ENCODE measurements at places on chromosomes 1 and 21.
A peak's percentile ranks its signal among the peaks of the same experiment; 100 is the strongest.

DNA sequence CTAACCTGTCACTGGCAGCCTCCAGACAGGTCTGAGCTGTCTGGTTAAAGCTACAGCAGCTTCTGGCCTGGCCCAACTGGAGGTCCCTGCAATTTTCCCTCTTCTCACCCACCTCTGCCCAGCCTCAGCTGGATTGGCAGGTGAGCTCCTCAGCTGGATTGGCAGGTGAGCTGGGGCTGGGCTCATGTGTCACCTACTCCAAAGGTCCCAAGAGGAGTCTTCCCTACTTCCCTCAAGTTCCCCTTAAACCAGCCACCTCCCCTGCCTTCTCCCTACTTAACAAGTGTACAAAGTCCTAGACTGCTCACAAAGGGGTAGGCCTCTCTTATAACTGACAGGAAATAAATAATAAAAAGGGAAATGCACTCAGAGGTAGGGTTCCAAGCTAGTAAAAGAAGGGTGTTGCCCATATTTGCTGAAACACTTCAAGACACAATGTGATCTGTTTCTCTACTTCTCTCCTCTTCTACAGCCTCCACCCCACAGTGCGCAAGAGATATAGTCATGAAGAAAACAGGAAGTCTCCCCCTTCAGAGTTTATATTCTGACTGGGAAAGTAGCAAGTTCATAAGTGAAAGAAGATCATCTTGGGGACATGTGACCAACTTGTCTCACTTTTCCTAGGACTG lies at the start of gene GPA33:
Gene GPA33, minus strand, starts transcription at position 64 of the 629 bp plus-strand sequence. CDS start 90 bp downstream, outside the sequence.
- DNase-seq = no peak

DNA sequence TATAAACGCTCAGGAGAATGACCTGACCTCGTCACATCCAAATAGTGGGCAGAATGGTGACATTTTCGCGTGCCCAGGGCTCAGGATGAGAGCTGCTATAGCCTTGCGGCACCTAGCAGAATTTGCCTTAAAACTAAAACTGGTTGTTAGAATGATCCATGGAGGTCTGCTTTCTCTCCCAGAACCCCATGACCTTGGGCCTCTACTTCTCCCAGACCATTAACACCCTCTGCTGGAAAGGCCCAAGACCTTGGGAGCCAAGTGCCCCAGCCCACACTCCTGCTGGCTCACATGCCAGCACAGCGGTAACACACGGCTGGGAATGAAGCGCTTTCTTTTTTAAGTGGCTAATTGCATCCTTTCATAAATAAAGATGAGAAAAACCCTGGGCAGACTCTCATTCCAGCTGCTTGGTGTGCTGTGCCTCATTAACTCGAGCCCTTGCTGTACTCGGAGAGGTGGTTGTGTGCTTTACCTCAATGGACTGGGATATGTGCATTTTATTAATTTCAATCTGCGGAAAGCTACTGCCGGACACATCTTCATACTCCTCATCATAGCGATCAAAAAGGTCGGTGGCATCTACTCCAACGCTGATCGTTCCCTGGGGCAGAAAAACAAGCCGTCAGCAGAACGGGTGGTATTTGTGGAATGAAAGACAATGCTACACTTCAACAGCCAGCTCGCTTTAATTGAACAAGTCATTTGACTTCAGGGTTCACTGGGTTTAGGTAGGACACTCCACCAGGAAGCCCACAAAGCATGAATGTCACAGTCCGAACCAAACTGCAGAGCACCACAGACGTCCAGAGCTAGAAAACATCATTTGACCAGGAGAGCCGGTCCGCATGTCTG lies 29.0 kb downstream of the THAP3 start:
- no peak for DNase-seq

GRCh38 chr1:201475130-201475529 lies 6.1 kb upstream of the PHLDA3 start:
- no peak for DNase-seq

- DNase-seq = no peak
Observed at GRCh38 chr1:84363019-84363418, 35.3 kb upstream of the DNASE2B start.

DNA sequence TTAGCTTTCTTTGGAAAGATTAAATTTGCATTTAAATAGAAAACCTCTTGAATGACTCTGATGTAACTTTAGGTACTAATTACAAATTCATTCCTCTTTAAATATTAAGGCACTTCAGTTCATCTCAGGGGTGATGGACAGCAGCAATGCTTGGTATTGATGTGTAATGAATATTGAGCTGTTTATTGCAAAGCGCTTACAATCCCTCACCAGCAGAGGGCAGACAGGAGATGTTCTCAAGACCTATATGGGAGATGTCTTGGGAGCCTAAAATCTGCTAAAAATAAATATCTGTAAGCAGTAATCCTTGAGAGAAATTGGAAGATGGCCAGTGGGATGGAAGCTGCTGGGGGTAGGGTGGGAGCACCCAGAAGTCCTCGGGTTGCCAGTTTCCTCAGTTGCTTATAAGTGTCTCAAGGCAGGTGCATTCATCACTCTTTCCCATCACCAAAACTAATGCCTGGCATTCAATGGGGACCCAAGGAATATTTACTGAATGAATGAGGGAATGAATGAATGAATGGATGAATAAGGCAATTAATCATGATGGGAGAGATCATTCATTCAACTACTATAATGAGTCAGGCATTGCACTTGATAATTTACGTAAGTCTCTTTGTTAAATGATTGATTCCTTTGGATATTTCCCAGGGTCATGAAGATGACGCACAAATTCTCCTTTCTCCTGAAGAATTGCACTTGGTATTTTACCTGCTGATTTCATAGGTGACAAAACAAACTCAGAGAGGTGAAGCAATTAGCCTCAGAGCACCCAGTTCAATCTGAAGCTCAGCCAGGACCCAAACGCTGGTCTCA lies 2.3 kb downstream of the KLHDC8A start:
- DNase-seq = peak; percentile 46

- DNase-seq = no peak
Observed at GRCh38 chr21:41874611-41875010, 4.5 kb downstream of the PRDM15 start.

DNA sequence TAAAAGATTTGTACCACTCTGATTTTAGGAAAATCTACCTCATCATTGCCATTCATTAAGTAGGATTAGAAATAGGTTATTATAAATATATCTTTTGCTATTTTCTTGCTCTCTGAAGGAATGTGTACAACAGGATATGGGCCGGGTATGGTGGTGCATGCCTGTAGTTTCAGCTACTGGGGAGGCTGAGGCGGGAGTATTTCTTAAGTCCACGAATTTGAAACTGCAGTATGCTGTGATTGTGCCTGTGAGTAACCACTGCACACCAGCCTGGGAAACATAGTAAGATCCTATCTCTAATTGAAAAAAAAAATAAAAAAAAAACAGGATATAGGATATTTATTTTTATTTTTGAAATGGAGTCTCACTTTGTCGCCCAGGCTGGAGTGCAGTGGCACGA lies 50.0 kb downstream of the CLIC4 start:
- DNase-seq = no peak

DNA sequence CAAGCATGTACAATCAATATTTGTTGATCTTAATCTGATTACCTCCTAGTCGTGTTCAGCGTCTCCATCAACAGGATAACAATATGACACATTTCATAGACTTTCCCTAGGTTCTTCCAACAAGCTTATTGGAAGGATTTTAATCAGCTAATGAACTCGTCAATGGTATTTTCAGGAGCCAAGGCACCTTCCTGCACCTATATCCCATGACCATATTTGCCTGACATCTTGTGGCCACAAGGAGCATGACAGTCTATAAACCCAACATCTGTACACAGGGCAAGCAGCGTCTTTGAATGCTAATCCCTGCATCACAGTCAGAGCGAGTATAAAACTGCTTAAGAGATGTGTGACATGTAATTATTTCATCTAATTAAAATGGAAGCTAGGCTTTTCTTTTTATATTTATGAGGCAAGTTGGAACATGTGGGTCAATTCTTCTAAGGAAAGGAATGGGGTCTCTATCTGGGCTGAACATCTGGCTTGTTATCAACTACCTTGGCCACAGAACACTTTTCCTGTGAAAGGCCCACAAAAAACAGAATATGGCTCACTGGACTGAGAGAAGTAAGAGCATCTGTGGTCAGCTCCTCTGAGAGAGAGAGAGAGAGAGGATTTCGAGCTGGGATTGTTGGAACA lies 388.8 kb downstream of the NTNG1 start:
- no peak for DNase-seq

DNA sequence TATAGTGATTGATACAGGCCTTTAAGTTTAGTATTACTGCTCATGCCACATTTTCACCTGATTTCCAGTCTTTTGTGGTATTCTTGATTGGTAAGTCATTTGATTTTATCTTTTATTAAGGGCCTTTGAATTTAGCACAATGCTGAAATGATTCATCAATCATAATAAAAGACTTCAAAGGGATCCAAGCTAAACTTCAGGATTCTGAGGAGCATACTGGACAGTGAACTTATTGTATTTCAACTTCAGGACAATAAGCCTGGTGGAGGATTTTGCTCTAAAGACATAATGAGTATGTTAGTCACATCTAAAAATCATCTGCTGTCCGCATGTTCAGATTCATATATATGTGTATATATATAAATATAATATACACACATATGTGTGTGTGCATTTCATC lies 233.3 kb downstream of the SETD4 start:
- DNase-seq = no peak

DNA sequence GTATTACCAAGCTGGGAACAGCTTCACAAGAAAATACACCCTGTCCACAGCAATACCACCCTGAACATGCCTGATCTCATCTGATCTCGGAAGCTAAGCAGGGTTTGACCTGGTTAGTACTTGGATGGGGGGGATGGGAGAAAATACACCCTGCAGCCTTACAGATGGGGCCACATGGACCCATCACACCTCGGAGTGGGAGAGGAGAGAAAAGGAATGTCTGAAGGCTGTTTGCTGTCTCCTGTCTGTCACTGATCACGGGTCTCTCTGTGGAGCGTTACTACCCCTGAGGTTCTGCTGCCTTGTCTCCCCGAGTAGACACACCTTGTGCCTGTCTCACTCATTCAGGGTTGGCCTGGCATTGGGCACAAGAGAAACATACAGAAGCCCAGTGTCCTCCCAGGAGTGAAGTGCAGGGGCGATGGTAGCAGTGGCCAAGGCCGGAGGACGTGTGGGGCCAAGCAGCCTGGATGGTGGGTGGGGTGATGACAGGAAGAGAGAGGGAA lies 48.0 kb downstream of the TEX35 start:
- DNase-seq = no peak

DNA sequence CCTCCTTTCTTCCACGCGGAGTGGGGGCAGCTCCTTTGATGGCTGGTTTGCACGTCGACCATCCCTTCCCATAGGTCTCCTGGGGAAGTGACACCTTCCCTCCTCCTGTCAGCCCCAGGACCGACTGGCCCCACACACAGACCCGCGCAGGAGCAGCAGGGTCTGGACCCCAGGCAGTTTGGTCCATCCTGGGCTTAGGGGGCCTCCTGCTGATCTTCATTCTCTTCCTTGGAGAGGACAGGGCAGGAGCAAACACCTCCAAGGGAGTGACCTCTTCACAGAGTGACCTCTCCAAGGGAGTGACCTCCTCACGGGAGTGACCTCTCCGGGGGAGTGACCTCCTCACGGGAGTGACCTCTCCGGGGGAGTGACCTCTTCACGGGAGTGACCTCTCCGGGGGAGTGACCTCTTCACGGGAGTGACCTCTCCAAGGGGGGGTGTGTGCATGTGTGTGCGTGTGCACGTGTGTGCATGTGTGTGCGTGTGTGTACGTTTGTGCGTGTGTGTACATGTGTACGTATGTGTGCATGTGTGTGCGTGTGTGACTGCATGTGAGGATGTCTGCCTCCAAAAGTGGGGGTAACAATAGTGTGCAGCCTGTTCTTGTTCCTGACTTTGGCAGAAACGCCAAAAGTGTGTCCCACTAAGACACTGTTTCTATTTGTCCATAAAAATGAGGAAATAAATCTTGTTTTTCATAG lies 29.8 kb downstream of the COL6A1 start:
- DNase-seq = no peak

DNA sequence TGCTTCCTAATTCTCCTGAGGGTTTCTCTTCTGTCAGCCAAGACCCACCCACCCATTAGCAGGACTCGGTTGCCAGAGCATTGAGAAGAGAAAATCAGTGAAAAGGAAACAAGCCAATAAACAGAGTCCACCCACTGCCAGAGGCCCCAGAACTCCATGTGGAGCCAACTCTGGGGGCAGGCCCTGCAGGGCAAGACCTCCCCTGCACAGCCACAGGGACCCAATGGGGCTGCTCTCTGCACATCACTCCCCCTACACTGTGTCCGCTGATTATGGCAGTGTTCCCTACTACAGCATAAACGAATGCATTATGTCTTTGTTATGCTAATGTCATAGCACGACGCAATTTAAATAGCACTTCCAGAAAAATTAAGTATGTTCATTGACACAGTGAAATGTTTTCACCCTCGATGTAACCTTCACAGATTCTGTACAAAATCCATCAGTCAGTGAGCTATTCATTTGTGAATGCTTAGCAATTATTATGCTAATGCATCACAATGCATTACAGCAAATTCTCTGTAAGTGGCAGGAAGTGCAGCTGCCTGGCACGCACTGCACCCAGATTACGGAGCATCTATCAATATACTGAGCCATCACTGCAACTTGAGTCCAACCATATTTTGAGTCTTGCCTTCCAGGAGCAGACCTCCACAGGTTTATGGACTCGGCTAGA lies 56.4 kb downstream of the GRIK3 start:
- no peak for DNase-seq

DNA sequence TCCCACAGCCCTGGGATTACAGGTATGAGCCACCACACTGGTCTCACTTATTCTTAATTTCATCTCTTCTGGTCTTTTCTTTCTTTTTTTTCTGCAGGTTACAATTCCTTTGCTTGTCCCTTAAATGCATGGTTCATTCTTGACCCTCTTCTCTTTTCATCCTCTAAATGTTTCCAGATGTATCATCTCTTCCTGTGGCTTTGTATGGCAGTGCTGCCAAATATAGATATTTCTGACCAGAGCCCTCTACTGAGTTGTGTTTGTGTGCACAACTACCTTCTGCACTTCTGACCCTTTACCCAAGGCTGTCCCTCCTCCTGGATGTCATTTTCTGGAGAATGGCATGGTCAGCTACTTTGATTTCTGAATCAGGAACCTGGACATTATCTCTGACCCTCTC lies 32.5 kb downstream of the OLFML3 start:
- DNase-seq = no peak

GRCh38 chr1:200036619-200037270 lies 9.2 kb downstream of the NR5A2 start:
- no peak for DNase-seq

DNA sequence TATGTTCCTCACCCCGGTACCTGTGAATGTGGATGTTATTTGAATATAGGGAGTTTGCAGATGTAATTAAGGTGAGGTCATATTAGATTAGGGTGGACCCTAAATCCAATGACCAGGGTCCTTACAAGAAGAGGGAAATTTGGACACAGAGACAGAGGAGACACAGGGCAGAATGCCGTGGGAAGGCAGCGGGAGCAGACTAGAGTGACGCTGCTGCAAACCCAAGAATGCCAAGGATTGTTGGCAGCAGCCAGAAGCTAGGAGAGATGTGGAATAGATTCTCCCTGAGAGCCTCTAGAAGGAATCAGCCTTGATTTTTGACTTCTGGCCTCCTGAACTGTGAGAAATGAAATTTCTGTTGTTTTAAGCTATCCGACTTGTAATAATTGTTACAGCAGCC lies 53.6 kb downstream of the SPATA46 start:
- no peak for DNase-seq
